ENCODE measurements at places on chromosomes 16 and 17.

GRCh38 chr17:66373944-66374817 lies 71.8 kb downstream of the PRKCA start:
- DNase-seq = no peak

DNA sequence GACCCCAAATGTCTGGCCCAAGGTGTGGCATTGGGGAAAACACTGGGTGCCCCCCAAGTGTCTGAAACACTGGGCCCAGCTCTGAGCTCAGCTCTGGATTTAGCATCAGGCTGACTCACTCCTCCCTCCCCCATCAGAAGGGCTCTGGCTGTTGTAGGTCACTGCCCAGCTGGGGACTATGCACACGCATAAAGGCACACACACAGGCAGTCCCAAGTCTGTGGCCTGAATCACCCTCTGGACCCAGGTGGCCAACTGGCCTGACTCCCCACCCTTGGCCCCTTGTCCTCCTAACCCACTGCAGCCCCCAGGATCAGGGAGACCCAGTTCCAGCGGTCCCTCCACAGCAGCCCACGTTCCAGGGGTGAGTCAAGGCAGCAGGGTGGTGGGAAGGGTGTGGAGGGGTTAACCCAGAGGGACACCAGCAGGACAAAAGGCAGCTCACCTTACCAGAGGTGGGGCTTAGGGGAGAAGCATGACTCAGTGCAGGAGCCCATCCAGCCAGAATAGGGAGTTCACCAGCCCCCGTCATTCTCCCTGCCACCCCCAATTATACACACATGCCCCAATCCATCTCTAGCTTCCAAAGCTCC lies 47.0 kb downstream of the MYO18A start:
- DNase-seq = no peak

DNA sequence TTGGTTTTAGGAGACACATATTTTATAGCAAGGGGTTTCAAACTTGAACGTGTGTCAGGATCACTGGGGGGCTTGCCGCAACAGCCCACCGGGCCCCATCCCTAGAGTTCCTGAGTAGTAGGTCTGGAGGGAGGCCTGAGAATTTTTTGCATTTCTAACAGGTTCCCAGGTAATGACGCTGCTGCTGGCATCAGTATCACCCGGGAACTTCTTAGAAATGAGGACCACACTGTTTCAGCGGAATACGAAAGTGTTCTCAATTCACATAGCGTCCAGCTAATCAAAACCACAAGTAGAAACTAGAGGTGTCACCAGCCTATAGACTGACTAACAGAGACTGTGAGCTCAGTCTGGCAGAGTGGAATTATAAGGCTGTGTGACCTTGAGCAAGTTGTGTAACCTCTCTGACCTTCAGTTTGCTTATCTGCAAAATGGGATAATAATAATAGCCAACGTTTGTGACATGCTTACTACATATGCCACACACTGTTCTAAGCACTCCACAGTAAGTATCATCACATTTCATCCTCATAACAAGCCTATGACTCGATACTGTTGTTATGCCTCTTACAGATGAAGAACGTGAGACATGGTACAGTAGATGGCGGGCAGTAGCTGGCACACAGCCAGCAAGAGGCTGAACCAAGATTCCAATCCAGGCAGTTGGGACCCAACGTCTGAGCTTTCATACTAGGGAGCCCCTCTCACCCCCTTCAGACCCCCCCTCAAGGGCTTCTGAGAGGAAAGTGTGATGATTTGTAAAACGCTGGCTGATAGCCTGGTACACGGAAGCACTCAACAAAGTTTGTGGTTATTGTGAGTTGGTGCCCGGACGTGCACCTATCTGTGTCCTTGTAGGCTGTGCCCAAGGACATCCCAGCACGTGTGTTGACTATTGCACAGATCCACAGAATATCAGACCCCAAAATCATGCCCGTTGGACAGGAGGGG lies 4.6 kb upstream of the ICAM2 start:
- DNase-seq = no peak

DNA sequence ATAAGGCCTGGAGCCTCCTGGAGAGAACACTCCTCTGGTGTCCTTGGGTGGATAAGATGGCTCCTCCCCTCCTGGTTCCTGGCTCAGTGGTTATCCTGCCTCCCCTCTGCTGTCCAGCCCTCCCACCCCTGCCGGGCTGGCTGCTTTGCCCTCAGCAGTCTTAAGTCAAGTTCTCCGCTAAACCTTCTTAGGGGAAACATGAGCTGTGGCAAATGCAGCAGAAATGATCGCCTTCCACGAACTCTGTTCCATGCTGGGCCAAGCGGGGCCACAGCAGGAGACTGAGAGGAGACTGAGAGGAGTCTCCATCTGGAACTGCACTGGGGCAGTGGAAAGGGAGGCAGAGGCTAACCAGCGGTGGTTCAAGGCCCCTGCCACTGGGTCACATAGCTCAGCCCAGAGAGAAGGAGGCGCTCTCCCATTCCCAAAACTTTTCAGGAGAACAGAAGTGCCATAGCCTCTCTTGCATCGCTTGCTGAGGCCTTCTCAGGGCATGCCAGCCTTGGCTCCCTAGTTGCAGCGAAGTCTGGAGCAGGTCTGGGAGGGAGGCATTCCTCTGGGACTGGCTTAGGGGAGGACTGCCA lies 26.9 kb downstream of the TNS4 start:
- no peak for DNase-seq

GRCh38 chr17:57001541-57001940 lies 23.6 kb downstream of the SCPEP1 start:
- DNase-seq = no peak

DNA sequence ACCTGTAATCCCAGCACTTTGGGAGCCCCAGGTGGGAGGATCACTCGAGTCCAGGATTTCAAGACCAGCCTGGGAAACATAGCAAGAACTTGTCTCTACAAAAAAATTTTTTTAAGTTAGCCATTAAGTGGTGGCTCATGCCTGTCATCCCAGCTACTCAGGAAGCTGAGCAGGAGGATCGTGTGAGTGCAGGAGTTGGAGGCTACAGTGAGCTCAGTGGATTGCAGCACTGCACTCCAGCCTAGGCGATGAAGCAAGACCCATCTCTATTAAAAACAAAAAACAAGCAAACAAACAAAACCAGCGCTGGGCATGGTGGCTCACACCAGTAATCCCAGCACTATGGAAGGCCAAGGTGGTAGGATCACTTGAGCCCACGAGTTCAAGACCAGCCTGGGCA lies 38.0 kb downstream of the HEATR3 start:
- no peak for DNase-seq

- DNase-seq = no peak
Observed at GRCh38 chr16:3538222-3538621, 37.4 kb downstream of the CLUAP1 start.

All from activated CD4-positive, CD25-positive, alpha-beta regulatory T cell (primary cell).